Retina (tissue), 1 donor: ENCODE measurements at places on chromosomes 6 and 20.

- DNase-seq, result no peak
Measured at GRCh38 chr20:51385646-51386530, 156.6 kb downstream of the NFATC2 start.

- no peak for DNase-seq
Measured at GRCh38 chr6:116352515-116353471, 18.0 kb upstream of the DSE start.

DNA sequence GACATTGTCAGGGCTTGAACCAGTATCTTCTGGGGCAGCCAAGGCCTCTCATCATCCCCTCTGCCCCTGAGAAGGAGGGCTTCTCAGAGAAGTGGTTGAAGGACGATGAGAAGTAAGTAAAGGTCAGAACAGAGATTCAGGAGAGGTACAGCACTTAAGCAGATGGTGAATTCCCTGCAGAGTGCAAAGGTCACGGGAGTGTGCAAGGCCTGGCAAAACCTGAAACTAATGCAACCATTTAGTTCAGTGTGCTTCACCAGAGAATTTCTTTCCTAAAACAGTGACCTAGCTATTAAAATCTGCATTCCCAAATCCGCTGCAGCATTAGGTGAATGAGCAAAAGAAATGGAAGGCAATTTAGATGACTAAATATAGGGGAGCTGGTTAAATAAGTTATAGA is 58.4 kb downstream of the TRERF1 start:
- peak; percentile 17 for DNase-seq

DNA sequence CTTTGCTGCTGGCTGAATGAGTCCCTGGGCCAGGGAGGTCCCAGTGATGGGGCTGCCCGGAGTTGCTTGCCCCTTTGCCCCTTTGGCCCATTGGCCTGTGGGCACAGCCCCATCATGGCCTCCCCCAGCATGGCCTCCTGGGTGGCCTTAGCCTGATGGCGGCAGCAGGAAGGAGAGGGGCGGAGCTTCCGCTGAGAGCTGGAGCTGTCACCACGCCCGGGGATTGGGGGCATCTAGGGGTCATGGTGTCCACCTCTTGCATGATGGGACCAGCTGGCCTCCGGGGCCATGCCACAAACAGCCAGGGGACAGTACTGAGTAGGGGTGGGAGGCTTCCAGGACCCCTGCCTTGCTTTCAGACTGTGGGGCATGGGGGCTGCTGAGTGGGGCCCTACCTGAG is 31.5 kb upstream of the GATA5 start:
- DNase-seq, result no peak

DNA sequence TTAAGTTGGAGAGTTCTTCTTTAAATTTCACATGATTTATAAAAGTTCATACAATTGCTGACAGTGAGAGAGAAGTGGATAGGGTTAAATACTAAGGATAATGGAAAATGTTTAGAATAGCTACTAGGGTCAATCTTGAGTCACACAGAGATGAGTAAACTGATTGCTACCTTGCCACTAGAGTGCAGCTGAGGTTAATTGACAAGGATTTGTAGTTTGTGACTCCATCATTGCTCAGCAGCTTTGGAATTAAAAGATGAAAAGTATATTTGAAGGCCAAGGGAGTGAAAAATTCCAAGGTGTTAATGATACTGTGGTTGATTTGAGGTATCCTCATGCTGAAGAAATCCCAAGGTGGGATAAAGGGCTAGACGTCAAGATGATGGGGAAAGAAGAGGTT is 524.0 kb downstream of the UTRN start:
- no peak for DNase-seq

DNA sequence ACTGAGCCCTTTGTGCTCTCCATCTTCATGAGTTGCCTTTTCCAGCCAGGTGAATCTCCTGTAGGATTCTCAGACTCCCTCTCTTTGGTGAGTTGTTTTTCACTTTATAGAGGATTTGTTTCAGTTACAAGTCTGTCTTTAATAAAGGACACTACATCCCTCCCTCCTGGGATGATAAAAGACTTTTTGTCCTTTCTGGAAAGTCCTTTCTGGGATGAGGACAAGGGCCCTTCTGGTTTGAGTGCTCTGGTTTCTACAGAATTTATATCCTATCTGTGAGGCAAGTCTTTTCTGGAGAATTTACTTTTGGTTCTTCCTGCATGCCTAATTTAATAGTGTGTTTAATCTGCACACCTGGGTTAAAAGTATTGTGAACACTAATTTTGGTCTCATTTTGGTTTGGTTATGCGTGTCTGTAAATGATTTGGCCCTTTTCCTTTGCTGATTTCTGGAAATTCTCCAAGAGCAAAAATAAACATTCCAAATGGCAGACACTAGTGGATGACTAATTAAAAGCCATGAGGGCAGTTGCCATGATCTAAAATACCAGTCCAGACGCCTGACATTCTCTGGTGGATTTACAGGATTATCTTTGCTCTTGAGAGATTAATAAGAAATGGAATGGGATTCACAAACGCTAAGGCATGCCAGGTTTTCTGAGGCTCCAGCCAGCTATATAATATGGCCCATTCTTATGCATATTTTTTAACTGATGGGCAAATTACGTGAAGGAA is 44.8 kb downstream of the TCP11 start:
- no peak for DNase-seq

- no peak for DNase-seq
Measured at GRCh38 chr6:136772685-136773472, 19.4 kb downstream of the MAP3K5 start.

DNA sequence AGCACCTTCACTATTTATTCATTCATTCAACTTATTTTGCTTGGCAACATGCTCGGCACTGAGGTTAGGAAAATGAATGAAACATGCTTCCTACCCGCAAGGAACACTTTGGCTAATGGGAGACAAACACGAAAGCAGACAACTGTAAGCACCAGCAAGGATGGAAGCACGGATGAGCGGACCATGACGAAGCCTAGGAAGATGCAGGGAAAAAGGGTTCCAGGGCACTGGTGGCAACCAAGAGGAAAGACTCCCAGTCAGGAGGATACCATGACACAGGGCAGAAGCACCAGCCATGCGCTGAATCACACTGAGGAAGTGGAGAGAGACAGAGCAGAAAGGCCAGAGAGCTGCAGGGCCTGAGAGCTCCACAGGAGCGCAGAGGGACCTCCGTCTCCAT is 9.8 kb downstream of the PDE10A start:
- DNase-seq, result no peak

GRCh38 chr6:36749829-36750489 is 52.3 kb downstream of the RAB44 start:
- DNase-seq, result no peak

DNA sequence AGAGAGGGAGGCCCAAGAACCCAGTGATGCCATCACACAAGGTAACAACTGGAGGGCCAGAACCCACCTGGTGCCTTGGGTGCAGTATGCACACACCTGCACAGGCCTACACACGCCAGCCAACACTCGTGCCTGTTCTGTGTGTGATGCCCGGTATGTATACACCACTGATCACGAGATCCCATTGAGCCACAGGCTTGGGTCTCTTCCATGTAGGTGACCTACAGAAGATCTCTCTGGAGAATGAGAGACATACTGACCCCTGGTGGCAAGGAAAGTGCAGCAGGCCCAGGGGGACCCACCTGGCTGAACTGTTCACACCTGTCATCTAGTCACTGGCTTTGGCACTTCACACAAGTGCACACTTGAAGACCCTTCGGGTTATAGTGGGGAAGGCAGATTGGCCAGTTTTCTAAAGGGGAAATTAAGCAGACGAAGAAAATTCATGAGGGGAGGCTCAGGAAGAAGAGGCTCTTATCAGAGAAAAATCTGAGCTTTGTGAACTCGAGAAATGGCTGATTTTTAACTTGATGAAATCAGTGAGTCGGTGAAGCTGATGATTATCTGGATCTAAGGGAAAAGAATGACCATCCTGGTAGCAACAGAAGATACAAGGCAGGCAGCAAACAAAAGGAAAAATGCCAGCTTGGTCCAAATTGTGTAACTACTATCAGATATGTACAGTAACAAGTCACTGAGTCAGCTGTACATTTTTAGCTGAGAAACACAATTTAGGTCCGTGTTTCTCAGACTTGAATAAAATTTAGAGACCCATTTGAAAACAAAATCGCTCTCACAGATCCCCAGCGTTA is 69.1 kb upstream of the PBOV1 start:
- DNase-seq, result no peak

DNA sequence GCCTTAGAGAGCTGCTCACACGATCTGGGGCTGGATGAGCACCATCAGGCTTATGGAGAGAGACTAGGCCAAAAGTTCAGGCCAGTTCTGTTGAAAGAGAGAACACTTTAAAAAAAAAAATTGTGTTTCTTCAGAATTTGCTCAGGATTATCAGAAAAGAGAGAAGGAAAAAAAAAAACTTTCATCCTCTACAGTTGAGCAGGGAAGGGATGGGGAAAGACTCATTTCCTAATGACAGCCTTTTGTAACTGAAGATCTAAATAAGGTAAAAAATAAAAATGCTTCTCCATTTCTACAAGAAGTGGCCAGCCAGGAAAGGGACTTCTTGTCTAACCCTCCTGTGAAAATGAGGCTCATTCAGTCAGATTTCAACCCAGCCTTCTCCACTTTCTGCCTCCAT is 134.8 kb downstream of the LY86 start:
- DNase-seq, result no peak

DNA sequence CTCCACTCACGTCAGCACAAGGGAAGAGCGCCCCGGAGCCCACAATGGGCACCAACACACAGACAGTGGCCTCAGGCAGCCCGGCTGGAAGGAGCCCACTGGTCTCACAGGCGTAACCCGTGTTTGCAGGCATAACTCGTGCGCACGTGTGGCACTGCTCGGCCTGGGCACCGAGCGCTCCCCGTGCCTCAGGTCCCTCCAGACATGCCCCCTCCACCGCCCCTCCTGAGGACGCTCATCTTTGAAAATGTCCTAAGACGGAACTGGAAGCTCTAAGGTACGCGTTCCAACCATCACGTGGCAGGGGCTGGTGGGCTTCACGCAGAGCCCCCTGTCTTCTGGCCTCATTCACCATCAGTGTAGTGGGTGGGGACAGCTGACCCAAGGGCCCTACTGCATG is 44.6 kb downstream of the SSR1 start:
- no peak for DNase-seq

GRCh38 chr20:57529810-57530209 is 4.9 kb upstream of the CTCFL start:
- DNase-seq, result no peak

DNA sequence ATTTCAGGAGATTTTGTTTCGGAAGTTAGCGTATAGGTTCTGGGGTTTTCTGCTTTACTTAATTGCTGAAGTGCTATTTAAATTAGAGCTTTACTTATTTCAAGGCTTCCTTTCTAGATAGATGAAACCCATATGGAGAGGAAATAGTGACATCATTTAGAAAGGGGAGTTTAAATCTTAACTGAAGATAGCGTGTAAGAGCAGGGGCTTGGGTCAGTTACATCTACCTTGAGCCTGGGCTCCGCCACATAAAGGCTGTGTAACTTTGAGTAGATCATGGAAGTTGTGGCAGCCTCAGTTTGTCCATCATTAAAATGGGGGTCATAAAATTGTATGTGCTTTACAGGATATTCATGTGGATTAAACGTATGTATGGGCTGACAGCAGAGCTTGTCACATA is 4.7 kb downstream of the CDS2 start:
- DNase-seq, result no peak

GRCh38 chr6:20437639-20438038 is 36.0 kb downstream of the E2F3 start:
- DNase-seq, result no peak

- DNase-seq, result no peak
Measured at GRCh38 chr20:42836339-42836738, 353.4 kb downstream of the PTPRT start.

- DNase-seq, result no peak
Measured at GRCh38 chr20:23645575-23645974, 7.8 kb upstream of the CST3 start.

DNA sequence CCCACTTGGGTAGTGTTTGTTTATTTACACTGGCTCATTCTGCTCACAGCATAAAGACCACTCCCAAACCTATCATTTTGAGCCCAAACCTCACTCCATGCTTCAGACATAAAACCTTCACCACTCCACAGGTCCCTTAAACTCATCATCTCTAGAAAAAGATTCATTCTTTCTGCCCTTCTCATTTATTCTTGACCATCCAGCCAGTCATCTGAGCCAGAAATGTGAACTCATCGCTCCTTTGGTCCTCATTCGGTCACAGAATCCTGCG is 12.4 kb downstream of the TPMT start:
- no peak for DNase-seq

DNA sequence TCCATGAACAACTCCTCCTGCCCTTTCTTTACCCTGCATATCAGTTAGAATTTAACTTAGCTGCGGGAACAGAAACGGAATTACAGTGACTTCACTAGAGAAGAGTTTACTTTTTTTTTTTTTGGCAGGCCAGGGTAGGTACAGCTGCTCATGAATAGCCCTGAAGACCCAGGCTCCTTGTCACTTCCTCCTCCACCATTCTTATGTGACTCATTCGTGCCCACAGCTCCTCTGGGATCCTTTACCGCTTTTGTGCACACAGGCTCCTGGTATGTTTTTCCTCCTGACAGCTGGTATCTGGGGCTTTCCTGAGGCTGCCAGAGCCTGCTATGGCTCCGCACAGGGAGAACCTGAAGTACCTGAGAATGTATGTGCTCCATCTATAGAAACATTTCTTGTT is 3.9 kb upstream of the KCNS1 start:
- no peak for DNase-seq

DNA sequence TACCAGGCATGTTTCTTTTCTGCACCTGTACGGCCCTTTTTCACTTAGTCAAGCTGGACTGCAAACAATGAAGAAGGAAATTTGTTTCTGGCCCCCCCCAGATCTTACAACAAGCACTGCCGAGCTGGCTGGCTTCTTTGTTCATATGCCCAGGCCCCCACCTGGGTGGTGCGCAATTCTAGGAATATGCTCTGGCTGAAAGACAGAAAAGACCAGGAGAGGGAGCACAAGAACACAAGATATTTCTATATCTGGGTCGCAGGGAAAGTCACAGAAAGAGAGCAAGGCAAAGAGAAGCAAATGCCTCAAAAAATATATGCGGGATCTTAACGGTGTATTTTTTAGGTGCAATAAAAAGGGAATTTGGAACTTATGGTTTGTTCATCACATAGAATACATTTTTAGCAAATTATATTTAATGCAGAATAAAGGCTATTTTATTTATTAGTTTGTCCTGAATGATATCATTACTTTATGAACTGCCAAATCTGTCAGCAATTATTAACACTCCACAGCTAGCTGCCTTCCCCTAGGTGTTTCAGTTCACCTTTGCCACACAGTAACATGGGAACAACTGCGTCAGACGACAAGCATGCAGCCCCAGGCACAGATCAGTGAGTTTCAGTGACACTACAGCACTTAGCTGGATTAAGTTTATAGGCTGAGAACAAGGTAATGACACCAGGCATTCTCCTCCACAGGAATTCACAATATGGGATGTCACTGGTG is 76.5 kb downstream of the GJA10 start:
- peak; percentile 71 for DNase-seq
